Midbrain (tissue), 1 donor: ENCODE measurements at places on chromosomes 16 and 17.

- no peak for DNase-seq
These were observed 633 bp downstream of the TBC1D16 start for GRCh38 chr17:80034791-80035686.

GRCh38 chr17:50263331-50264262 is 10.7 kb upstream of the TMEM92 start:
- DNase-seq, result no peak

DNA sequence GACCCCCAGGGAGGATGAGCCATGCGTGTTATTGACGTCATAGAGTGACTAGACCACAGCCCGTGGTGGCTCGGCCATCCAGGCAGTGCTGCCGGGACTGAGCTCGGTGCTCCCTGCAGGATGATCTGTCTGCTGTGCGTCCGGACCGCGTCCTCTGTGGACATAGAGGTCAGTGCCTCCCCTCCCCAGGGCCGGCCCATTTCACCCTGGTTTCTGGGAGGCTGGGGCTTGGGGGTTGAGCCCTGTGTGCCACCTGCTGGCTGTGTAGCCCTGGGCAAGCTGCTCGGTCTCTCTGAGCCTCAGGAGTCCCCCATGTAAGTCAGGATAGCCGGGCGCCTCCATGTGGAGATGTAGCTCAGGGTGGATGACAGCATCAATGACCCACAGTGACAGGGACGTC is 8.3 kb downstream of the TSC2 start:
- DNase-seq, result peak; percentile 2

GRCh38 chr16:82808036-82808435 is 181.3 kb downstream of the CDH13 start:
- peak; percentile 32 for DNase-seq

GRCh38 chr17:34424814-34425491 is 61.9 kb upstream of the CCL1 start:
- DNase-seq, result no peak

DNA sequence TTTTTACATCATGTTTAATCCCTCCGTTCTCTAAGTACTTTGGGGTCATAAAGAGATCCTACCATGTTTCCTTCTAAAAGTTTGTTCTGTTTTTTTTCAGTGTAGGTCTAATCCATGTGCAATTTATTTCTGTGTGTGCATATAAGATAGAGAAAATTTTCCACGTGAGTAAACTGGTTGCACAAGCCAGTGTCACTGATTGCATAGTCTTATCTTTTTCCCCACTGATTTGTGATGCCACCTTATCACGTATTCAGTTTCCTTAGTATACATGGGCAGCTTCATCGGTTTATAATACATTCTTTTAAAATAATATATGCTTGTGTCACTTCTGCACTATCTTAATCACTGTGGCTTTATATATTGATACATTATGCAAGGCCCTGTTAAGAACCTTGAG is 49.2 kb downstream of the MRTFB start:
- no peak for DNase-seq

GRCh38 chr17:15103785-15104184 is 161.3 kb downstream of the PMP22 start:
- DNase-seq, result no peak

GRCh38 chr17:49779739-49780231 is 8.7 kb upstream of the KAT7 start:
- DNase-seq, result peak; percentile 41

DNA sequence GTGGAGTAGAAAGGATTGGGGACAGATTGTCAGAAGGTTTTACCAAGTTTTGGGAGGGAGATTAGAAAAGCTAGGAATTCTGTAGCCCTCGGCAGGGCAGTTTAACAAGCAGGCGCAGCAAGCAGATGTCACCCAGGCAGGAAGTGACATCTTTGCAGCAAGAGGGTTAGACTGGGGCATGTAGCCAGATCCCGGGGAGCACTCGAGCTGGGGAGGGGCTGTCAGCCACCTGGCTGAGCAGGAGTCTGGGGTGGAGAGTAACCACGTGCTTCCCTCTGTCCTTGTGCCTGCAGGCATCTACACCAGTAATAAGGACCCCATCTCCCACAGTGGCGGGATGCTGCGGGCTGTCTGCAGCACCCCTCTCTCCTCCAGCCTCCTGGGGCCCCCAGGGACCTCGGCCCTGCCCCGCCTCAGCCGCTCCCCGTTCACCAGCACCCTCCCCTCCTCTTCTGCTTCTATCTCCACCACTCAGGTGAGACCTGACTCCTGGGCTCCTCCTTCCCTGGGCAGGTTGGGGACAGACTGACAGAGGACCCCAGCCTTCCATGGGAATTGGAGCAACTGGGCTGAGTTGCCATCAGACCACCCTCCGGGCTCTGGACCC is 12.2 kb downstream of the MLLT6 start:
- DNase-seq, result no peak
